ENCODE measurements at places on chromosomes 5 and 9.
A peak's percentile ranks its signal among the peaks of the same experiment; 100 is the strongest.

- no peak for DNase-seq
These were observed 209.4 kb upstream of the MSX2 start for GRCh38 chr5:174514983-174515394.

DNA sequence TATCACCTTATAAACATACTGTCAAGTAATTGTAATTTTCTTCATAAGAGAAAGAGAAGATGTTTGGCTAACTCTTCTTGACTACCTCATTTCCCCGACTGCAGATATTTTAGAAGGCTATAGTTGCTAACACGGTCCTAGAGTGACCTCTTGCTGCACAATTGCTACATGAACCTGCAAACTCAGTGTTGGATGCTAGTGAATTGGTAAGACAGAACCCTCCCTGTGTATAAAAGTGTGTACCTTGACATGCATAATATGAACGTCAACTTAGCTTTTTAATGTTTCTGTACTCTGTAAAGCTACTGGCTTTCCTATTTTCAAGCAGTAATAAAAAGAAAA, 46.7 kb upstream of the CER1 start:
- DNase-seq: peak; percentile 29

DNA sequence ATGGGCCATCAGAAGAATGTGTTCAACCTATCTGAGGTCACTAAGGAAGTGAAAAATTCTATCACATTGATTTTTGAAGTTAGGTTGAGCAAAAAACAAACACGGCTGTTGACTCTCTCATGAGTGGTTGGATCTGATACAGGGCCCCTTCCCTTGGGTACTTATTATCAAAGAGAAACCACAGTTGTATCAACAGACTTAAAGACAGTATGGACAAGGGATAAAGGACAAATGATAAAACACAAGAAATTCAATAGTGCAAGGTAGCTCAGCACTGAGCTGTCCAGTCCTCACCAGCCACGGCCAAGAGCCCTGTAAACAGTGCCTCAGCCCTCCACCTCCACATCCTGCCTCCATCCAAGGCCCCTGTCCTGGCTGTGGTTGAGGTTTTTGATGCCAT, 86.9 kb downstream of the UBE2QL1 start:
- DNase-seq: no peak

DNA sequence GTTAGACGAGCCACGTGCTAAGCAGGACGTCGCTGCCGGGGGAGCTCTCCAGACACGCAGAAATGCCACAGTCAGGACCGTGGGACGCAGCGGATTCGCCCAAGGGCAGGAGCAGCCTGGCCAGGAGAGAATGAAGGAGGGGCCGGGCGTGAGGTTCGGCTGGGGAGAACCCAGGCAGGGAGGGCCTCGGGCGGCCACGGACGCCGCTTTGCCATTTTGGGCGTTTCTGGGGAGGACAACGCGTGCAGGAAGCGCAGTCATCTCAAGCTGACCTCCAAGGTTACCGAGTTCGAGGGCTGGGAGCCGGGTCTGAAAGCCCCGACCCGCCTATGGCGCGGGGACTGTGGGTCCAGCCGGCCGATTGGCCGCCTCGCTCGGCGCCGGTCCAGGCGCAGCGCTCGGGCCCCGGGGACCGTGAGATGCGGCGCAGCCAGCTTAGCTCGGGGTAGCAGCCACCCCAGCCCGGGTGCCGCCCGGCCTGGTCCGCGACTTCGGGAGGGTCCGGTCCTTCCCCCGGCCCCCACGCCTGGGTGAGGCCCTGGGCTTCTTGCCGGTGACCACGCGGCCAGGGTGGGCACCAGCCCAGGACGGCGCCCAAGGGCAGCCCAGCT, 760 bp upstream of the MAN1B1 start:
- no peak for DNase-seq

DNA sequence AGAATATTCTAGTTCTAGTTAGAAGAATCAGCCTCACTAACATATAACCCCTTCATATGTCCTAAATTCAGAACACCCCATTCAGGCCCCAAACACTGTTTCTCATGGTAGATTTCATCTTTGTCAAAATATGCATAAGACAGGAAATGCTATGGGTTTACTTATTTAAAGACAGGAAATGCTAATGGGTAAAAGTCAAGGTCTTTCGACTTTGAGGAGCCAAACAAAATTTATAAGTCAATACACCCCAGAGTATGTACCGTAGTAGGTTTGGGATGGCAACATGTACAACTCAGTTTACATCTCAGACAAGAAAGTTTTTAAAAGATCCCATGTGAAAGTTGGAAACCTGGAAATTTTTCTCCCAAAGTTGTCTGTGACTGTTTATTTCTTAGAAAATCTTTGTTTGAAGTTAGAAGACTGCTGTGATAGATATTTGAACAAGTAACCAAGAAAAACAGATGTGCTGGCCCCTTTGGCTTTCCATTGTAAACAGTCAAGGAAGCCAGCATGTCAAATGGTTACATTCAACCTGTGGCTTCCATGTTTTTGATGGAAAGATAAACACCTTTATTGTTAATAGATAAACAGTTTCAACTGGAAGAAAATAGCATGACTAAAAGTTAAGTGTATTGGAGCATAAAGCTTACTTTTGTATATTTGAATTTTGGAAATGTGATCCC, 102.2 kb downstream of the INIP start:
- no peak for DNase-seq

- no peak for DNase-seq
These were observed 75.7 kb upstream of the PPP1R26 start for GRCh38 chr9:135403733-135404450.

GRCh38 chr9:77562019-77562748, 85.9 kb downstream of the GNA14 start:
- no peak for DNase-seq

DNA sequence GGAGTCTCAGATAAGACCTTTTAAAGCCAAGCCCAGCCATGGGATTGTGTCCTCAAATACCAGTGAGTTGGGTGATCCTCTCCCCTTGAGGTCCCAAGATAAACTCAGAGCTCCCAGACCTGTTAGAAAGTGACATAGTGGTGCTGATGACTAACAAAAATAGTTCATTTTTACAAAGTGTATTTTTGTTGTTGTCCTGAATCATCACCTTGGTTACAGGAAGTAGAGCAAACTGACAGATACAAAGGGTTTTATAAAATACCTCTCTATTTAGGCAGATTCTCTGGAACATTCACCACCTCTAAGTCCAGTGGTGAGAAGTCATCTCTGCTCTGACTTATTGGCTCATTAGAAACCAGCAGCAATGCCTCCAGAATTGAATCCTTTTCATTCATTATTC, 259.3 kb downstream of the CEMIP2 start:
- no peak for DNase-seq

- no peak for DNase-seq
These were observed 53.2 kb upstream of the HMHB1 start for GRCh38 chr5:143758750-143759149.

- no peak for DNase-seq
These were observed 137.6 kb downstream of the DRD1 start for GRCh38 chr5:175306381-175306780.

GRCh38 chr5:135729321-135729786, 105.1 kb upstream of the SLC25A48 start:
- DNase-seq: no peak

GRCh38 chr5:362978-363765, 41.7 kb downstream of the AHRR start:
- no peak for DNase-seq

DNA sequence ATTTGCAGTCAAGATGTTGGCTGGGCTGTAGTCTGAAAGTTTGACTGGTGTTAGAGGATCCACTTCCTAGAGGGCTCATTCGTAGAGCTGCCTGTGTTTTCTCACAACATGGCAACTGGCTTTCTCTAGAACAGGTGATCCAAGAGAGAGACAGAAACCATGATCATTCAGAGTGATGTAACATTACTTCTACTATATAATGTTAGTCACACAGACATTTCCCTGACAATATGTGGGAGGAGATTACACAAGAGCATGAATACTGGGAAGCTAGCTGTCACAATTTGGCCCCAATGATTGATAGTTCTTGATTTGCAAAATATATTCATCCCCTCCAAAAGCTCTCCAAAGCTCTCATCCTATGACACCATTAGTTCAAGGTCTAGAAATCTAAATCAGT, 10.9 kb upstream of the TMEM161B start:
- DNase-seq: no peak

GRCh38 chr5:152882621-152883020, 477.5 kb upstream of the NMUR2 start:
- DNase-seq: no peak

DNA sequence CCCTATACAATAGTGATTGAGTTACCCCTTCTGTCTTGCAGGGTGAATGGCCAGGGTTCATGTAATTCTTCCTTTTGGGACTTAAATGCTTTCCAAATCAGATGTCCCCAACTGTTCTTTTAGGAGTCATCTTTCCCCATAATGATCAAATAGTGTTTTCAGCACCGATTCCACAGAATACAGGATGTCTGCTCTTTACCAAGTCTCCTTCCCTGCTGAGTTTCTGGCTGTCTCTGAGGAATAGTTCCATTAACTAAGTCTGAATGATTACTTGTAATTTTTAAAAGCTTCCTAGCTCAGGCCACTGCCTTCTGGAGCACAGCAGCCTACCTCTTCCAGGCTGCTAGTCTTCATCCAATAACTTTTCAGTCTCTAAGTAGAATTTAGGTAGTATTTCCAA, 630.7 kb upstream of the ZNF608 start:
- DNase-seq: no peak

GRCh38 chr5:3962113-3962512, 366.5 kb downstream of the IRX1 start:
- DNase-seq: no peak

GRCh38 chr5:104178829-104179456, 616.4 kb upstream of the NUDT12 start:
- DNase-seq: no peak

DNA sequence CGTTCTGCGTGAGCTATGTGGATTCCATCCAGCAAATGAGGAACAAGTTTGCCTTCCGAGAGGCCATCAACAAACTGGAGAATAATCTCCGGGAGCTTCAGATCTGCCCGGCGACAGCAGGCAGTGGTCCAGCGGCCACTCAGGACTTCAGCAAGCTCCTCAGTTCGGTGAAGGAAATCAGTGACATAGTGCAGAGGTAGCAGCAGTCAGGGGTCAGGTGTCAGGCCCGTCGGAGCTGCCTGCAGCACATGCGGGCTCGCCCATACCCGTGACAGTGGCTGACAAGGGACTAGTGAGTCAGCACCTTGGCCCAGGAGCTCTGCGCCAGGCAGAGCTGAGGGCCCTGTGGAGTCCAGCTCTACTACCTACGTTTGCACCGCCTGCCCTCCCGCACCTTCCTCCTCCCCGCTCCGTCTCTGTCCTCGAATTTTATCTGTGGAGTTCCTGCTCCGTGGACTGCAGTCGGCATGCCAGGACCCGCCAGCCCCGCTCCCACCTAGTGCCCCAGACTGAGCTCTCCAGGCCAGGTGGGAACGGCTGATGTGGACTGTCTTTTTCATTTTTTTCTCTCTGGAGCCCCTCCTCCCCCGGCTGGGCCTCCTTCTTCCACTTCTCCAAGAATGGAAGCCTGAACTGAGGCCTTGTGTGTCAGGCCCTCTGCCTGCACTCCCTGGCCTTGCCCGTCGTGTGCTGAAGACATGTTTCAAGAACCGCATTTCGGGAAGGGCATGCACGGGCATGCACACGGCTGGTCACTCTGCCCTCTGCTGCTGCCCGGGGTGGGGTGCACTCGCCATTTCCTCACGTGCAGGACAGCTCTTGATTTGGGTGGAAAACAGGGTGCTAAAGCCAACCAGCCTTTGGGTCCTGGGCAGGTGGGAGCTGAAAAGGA, 10.9 kb downstream of the QRFP start:
- no peak for DNase-seq

GRCh38 chr9:93301911-93302541, 118.1 kb downstream of the WNK2 start:
- DNase-seq: no peak

- no peak for DNase-seq
These were observed 38.2 kb downstream of the SLC9A3 start for GRCh38 chr5:485946-486491.

- no peak for DNase-seq
These were observed 73.8 kb upstream of the ITGA2 start for GRCh38 chr5:52915176-52915875.

DNA sequence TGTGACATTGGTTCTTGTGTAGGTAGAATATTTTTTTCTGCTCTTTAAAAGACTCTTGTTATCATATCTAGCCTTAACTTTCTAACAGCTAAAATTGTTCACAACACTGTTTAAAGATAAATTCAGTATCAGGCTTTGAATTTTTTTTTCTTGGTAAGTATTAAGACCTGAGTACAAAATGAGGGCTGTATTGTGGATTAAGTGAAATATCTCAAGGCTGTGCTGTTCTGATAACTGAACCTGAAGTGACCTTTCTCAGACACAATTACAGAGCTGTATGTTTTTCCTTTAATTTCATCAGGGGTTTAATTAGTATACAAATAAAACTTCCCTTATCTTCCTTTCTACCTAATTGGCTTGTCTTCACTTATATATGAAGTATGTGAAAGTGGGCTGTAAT, 290.5 kb downstream of the CCDC171 start:
- no peak for DNase-seq

GRCh38 chr9:38675211-38675610, 44.7 kb downstream of the FAM240B start:
- no peak for DNase-seq

GRCh38 chr9:16870596-16871335, at the start of gene BNC2:
TSS of gene BNC2 (minus strand) at chr9:16870670. CDS start at chr9:16870648, 22 bp downstream.
- no peak for DNase-seq

- peak; percentile 32 for DNase-seq
These were observed 55.9 kb upstream of the KLF9 start for GRCh38 chr9:70470050-70471015.

- DNase-seq: peak; percentile 9
These were observed 844 bp upstream of the MCCC2 start for GRCh38 chr5:71586052-71586940.

DNA sequence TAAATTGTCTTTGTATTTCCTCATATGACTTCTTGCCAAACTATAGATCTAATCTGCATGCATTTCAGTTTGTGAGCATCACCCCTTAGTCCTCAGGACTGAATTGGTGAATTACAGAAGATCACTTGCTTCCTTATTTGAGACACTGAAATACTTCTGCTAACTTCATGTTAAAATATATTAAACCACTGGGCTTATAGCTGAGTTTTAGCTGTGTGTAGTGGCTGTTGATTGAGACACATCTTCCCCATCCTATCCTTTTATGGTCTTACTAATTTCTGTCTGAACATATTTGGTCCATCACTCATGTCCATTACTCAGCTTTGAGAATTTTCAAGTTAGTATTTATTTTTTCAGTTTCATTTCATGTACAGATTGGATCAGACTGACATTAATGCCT, 295.9 kb downstream of the PSAT1 start:
- DNase-seq: no peak

GRCh38 chr9:19145881-19146280, 18.6 kb upstream of the PLIN2 start:
- DNase-seq: no peak

- DNase-seq: no peak
These were observed 80.1 kb downstream of the PRRT1B start for GRCh38 chr9:131625508-131625787.

Measured in NCI-H774 (cell line).